Stimulated activated CD4-positive, alpha-beta T cell treated with anti-CD3 and anti-CD28 coated beads, Interleukin-4, amount 100 ng/mL, for 48 hours (primary cell): ENCODE measurements at places on chromosomes 4 and X.
A peak's percentile ranks its signal among the peaks of the same experiment; 100 is the strongest.

GRCh38 chr4:79851625-79852304 is 221.3 kb downstream of the ANTXR2 start:
- DNase-seq, result no peak

DNA sequence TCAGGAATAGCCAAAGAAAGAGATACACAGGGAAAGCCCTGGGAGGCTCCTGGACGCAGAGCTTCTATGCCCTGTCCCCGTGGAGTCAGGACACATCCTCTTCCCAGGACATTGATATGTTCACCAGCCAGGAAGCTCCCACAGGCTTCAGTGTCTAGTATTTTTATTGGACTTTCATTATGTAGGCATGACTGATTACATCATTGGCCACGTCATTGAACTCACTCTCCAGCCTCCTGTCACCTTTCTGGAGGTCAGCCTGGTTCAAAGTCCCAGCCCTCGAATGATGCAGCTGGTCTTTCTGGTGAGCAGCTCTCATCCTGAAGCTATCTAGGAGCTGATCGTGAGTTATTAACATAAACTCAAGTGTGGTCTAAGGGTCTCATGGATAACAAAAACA is 104.1 kb downstream of the CPEB2 start:
- no peak for DNase-seq

DNA sequence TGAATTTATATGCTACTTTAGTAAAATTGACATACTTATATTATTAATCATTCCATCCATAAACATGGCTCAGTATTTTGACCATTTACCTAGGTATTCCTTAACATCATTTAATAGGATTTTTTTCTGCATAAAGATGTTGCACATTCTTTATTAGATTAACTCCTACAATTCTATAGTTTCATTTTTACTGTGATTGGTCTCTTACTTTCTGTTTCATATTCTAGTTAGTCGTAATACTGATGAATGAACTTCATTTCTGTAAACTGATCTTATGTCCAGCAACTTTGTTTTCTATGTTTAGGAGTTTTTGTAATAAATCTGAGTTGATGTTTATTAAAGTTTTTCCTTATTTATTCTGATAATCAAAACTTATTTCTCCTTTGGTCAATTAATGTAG is 278.2 kb upstream of the CXXC4 start:
- no peak for DNase-seq

DNA sequence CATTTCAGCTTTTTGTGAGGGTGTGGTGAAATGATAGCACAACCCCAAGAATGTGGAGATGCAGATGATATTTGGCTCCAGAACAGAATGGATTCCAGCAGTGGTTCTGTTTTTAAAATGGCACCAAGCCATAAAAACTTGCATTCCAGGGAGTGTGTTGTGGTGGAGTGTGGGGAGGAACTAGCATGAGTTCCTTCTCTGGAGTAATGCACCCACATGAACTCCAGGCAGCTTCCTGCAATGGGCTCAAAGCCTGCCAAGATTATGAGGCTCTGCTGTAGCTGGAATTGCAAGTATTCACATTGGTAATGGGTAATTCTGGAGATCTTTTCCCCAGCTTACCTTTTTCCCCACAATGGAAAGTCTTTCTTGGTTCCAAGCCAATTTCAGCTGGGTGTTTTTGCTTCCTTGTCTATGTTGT is 161.4 kb downstream of the RAB28 start:
- DNase-seq, result no peak

- no peak for DNase-seq
Observed at GRCh38 chr4:151806511-151806927, 45.7 kb upstream of the GATB start.

- DNase-seq, result no peak
Observed at GRCh38 chr4:60384516-60384915, 815.6 kb upstream of the ADGRL3 start.

DNA sequence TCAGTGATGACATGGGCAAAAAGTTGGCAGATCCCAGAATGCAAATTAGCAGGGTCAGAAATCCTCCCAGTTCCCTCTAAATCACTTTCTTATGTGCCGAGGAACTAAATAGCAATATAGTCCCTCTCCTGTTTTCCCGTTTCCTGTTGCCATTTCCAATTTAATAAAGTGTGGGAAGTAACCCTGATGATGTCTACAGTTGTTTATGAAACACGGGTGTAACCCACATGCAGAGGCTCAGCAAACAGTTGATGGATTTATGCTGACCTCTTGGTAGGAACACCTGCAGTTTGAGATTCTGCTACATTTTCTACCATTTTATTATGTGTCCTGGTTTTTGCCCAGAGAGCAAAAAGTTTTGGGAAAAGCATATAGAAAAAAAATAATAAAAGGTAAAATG is 56.7 kb downstream of the FGFBP1 start:
- DNase-seq, result no peak

- DNase-seq, result no peak
Observed at GRCh38 chr4:39525822-39526690, 1.2 kb downstream of the UGDH start.

GRCh38 chrX:74536152-74536831 is 78.1 kb downstream of the RLIM start:
- DNase-seq, result peak; percentile 17

- DNase-seq, result no peak
Observed at GRCh38 chr4:92104506-92104905, 199.3 kb upstream of the GRID2 start.

GRCh38 chr4:15034071-15034764 is 31.9 kb downstream of the CPEB2 start:
- no peak for DNase-seq

DNA sequence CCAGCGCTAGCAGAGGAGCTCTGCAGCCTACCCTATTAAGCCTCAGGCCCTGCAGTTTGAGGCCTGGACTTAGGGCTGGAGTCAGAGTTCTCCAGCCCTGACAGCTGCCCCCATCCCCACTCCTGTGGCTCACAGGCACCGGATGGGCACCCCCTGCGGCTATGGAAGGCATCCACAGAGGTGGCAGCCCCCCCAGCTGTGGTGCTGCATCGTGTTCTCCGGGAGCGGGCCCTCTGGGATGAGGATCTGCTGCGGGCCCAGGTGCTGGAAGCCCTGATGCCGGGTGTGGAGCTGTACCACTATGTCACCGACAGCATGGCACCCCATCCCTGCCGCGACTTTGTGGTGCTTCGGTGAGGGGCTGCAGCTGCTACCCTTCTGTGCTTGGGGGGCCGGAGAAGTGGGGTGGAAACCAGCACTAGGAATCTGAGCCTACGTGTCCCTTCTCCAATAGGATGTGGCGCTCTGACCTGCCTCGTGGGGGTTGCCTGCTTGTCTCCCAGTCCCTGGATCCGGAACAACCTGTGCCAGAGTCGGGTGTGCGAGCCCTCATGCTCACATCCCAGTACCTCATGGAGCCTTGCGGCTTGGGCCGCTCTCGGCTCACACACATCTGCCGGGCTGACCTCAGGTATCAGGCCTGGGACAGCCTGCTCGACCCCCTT is 76.2 kb downstream of the STARD8 start:
- DNase-seq, result no peak

DNA sequence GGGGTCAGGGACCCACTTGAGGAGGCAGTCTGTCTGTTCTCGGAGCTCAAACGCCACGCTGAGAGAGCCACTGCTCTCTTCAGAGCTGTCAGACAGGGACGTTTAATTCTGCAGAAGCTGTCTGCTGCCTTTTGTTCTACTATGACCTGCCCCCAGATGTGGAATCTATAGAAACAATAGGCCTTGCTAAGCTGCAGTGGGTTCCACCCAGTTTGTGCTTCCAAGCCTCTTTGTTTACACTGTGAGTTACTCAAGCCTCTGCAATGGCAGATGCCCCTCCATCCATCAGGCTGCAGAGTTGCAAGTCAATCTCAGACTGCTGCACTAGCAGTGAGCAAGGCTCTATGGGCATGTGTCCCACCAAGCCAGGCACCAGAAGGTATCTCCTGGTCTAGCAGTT is 158.1 kb downstream of the DTHD1 start:
- no peak for DNase-seq

DNA sequence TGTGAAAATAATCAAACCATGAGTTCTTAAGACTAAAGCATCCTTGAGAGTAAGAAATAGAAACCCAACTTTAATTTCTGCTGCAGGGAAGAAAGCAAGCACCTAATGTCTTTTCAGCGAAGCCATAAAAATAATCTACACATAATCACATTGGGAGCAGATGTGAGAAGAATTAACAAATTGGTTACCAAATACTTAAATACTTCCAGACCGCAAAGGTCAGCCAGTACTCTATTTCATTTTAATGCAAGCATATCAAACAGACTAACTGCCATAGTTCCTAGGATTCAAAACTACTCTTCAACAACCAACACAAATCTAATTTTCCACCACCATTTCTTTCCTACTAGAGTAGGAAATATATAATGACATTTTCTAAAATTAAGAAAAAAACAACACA is 144.8 kb upstream of the SLIT2 start:
- DNase-seq, result no peak

DNA sequence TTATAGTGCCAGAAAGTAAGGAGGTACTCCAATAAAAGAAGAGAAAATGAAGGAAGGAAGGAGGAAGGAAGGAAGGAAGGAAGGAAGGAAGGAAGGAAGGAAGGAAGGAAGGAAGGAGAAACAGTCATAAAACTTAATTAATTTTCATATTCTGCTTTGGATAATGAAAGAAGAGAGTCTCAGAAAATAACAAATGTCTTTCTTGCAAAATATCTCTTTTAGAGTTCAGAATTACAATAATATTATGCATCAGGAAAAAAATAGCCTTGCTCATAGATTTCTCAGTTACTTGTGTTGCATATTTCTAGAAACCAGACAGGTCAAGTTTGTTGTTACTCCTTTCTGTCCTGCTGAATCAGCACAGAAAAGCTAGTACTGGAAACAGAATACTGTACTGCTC is 130.1 kb upstream of the DKK2 start:
- no peak for DNase-seq

- no peak for DNase-seq
Observed at GRCh38 chr4:140302151-140302859, 71.1 kb upstream of the SCOC start.

- DNase-seq, result no peak
Observed at GRCh38 chrX:119477812-119478232, 9.6 kb downstream of the SLC25A5 start.

DNA sequence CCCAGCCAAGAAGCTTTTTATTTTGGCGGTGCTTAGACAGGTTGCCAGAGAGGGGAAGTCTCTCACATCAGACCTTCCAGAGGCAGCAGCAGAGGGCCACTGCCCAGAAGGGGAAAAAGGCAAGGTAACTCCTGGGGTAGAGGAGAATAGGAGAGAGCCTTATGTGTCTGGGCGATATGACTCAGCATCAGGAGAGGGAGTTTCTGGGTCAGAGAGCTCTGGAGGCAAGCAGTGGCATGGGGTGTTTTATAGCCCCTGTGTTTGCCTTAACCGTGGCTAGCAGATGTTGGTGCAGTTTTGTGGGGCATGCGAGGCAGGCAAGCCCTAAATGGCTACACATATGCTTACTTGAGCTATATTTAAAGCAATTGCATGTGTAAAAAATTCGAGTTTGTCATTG is 8.3 kb upstream of the ZXDB start:
- no peak for DNase-seq

DNA sequence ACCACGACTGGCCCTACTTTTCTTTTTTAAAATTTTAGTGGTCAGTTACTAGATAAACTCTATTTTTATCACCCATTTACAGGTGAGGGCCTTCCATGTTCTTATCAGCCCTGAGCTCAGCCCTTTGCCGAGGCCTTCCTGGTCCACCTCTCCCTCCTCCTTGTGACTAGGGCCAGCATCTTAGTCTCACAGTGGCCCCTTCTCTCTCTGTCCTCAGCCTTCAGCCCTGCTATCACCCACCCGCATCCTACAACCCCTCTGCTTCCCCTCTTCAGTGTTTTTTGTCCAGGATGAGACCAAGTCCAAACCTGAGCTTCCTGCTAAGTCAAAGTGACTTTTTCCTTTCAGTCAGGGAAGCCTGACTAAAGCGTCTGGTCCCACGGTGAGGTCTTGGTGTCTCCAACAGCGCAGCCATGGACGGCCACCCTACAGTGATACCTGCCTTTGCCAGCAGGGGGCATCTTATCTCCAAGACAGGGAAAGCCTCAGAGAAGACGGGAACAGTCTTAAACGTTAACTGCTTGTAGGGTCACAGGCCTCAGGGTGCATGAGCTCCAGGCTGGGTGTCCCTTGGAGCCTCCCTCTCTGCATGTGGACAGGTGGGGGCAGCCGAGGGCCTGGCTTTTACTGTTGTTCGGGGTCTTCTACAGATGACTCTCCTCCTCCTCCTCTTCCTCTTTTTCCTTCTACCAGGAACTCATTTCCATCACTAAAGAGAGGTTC is 11.7 kb upstream of the GAGE10 start:
- peak; percentile 57 for DNase-seq

- DNase-seq, result no peak
Observed at GRCh38 chrX:44731160-44731559, 112.7 kb upstream of the DUSP21 start.

GRCh38 chrX:128309311-128309710 is 257.1 kb upstream of the ACTRT1 start:
- DNase-seq, result no peak

- DNase-seq, result peak; percentile 1
Observed at GRCh38 chr4:147984065-147984777, 252.3 kb downstream of the ARHGAP10 start.

DNA sequence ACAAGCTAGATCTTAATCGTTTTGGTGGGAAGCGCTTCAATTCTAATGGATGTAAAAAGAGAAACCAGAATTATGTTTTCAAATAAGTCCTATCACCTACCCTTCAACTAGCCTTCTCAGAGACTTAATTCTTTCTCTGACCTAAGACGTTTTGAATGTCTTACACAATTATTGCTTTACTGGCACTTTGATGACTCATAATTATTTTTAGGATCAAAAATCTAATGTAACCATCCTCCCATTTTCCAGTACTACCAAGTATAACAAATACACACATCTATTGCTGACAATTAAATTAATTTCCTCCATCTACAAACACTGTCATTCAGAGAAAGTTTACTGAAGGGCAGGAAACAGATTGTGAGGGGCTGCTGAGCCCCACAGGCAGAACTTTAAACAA is 108.6 kb downstream of the PPP3CA start:
- DNase-seq, result no peak

- DNase-seq, result no peak
Observed at GRCh38 chr4:7347981-7348380, 86.7 kb downstream of the PSAPL1 start.

GRCh38 chr4:57147335-57148060 is 37.3 kb upstream of the IGFBP7 start:
- DNase-seq, result no peak

DNA sequence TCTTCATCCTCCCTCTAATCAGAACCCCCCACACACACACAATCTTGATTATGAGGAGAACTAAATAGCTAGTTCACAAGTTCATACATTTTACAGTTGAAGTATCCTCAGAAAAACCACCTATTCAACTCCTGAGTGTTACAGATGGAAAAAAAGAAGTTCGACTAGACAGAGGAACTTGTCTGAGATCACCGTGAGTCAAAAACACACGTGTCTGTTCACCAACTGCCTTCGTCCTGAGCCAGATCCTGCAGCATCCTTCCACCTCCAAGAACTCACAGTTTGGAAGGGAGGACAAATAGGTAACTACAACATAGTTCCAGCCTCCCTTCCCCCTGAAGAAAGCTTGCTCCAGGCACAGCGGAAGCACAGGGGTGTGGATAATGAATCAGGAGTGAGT is 19.0 kb upstream of the IRAK1 start:
- no peak for DNase-seq

- no peak for DNase-seq
Observed at GRCh38 chr4:39889226-39889625, 88.5 kb downstream of the PDS5A start.

- DNase-seq, result no peak
Observed at GRCh38 chr4:168860827-168861226, 149.2 kb downstream of the CBR4 start.

GRCh38 chr4:128311659-128312403 is 24.2 kb upstream of the PGRMC2 start:
- DNase-seq, result no peak

- DNase-seq, result no peak
Observed at GRCh38 chrX:104502460-104502859, 63.5 kb upstream of the IL1RAPL2 start.
